ENCODE measurements at places on chromosomes 1 and 21.

DNA sequence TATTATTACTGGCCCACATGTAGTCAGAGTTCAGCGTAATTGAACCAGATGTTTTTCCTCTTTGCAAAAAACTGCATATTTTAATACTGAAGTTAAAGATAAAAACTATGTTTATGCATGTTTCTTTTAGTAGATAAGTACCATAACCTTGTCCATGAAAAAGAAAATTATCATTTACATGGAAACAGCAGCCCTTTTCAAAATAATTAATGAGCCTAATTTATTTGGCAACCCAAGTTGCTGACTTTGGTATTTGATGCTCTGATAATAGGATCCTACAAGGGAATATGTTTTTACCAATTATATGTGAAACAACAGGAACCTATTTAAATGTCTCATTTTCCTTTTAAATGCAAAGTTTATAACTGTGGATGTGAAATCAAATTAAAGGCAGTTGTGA lies 281.3 kb upstream of the C1orf105 start:
- no peak for DNase-seq

- no peak for DNase-seq
Measured at GRCh38 chr1:169309178-169310166, 58.1 kb downstream of the NME7 start.

GRCh38 chr1:208209896-208210589 lies 34.1 kb downstream of the PLXNA2 start:
- no peak for DNase-seq

- DNase-seq: no peak
Measured at GRCh38 chr1:203116091-203116820, 11.3 kb upstream of the ADORA1 start.

DNA sequence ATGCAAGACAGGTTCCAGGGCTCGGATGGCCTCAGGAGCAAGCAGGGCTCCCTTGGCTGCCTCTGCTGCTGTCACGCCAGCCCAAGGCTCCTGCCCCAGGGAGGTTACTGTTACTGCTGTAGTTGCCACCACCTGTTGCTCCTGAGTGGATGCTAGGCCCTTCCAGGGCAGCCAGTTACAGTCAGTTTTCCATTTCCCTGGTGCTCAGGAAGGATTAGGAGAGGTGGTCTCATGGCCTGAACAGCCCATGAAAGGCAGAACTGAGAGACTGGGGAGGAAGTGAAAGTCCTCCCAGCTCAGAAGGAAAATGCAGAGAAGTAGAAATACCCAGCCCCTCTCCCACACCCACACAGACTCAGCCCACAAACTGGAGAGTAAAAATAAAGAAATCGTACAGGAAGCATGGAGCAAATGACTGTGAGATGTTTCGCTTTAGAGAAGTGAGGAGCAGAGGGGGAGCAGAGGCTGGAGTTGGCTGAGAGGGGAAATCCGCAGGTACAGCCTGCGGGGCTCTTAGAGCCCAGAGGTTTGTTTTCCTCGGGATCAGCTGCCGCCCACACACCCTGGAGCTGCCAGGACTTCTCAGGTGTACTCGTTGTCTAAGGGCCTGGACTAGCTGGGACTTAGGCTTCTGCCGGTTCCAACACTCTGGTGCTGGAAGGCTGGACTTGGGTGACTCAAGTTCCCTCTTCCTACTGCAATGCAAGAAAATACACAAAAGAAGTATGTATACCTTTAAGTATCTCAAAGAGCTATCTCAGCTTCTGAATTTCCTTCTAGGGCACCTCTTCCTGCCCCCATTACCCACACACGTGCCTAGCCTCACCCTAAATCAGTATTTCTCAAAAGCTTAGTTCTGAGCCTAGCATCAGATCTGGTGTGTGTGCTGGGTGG lies 2.3 kb downstream of the IL6R start:
- DNase-seq: no peak

- DNase-seq: no peak
Measured at GRCh38 chr1:201358596-201358995, 18.9 kb downstream of the TNNT2 start.

DNA sequence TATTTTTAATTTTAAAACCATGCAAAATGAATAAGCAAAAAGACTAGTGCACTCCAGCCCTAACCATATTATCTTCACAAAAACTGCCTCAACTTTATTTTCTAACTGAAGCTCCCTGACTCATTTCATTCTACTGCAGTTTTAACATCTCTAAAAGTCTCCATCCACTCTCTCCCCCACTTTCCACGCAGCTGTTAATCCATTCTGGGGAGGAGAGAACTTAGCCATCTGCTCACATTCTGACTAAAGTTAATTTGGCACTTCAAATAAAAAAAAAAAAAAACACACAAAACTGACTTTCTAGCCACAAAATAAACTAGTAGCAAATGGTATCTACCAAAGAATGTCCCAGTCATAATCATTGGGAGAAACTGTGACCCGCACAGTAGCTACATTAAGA lies 5.4 kb upstream of the MYBPHL start:
- DNase-seq: peak; percentile 79

DNA sequence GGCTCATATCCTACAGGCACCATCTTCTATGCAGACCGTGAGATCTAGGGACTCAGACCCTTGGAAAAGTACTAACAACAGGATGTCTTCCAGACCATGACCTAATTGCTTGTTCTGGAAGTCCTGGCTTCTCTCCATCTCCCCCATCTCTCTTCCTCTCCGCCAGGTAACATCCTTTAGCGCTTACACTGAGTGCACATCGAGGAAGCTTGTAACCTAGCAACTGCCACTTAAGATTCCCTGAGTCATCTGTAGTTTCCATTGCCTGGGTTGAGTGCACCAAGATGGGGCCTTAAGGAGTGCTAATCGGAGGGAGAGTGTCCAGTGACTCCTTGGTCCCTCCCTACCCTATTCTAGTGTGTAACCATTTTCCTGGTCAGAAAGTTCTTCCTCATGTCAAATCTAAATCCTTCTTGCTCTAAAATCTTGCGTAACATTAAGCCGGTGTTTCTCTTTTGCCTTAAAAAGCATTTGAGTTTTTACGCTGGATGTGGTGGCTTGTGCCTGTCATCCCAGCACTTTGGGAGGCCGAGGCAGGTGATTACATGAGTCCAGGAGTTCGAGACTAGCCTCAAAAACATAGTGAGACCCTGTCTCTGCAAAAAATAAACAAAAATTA lies 9.7 kb downstream of the KLHDC8A start:
- no peak for DNase-seq

- DNase-seq: no peak
Measured at GRCh38 chr1:159715855-159716254, 1.5 kb upstream of the CRP start.

Data from NCI-H1694 (cell line).